Colonic mucosa (tissue), 4 donors: ENCODE measurements at places on chromosomes 6 and 20. TPM values are rescaled to one million over a fixed set of nuclear protein-coding genes. Genes with fewer than 3 reads are reported as not detected.

GRCh38 chr6:89034586-89035251, 45.8 kb upstream of the PNRC1 start:
- no peak overlapping the region for H3K4me3 ChIP-seq
- H3K27me3 ChIP-seq = no peaks in the 10 kb centered on the region
- H3K36me3 ChIP-seq = no peaks in the 10 kb centered on the region
- DNase-seq = peak; percentile 32
- H3K27ac ChIP-seq = peak overlapping the region; percentile 90
- peaks cover 8% of the 10 kb centered on the region for H3K4me1 ChIP-seq

- no peaks in the 10 kb centered on the region for H3K27me3 ChIP-seq
- H3K36me3 ChIP-seq = no peaks in the 10 kb centered on the region
- no peak overlapping the region for H3K4me3 ChIP-seq
These were observed 255.2 kb upstream of the SULF2 start for GRCh38 chr20:48040491-48040890.

DNA sequence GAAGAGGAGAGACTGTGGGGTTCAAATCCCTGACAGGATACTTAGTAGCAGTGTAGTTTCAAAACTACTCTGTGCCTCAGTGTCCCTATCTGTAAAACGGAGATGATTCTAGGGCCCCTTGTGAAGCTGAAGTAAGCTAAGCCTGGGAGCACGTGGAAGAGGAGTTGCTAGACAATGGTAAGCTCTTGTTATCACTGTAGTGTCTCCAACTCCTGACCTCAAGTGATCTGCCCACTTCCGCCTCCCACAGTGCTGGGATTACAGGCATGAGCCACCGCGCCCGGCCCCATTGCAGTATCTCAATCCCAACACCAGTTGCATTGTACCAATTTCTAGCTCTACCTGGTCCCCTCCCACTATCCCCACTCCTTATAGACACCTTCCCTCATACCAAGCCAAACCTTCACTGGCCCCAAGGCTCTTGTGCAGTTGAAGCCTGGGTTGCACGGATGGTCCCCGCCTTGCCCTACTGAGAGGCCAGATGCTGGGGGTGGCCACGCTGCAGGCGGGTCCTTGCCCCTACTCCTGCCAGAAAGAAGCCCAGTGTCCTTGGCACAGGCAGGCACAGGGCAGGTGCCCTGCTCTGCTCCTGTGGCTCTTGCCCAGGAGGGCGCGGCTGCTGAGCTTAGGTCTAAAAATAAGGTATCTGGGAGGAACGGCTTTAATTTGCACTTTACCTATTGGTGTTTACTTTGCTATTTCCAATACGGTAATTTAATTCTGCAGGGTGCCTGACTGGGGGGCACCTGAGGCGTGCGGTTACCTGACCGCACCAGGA, 118.1 kb downstream of the VEGFA start:
- no peak overlapping the region for H3K27ac ChIP-seq
- H3K36me3 ChIP-seq = no peaks in the 10 kb centered on the region
- no peaks in the 10 kb centered on the region for H3K4me1 ChIP-seq

GRCh38 chr6:115909923-115910546, 150.7 kb downstream of the FRK start:
- DNase-seq = no peak
- no peaks in the 10 kb centered on the region for H3K36me3 ChIP-seq
- H3K27ac ChIP-seq = no peak overlapping the region
- H3K4me1 ChIP-seq = no peaks in the 10 kb centered on the region
- no peak overlapping the region for H3K4me3 ChIP-seq

GRCh38 chr20:4157516-4157915, 142.2 kb upstream of the RNF24 start:
- no peak overlapping the region for H3K4me3 ChIP-seq
- H3K36me3 ChIP-seq = no peaks in the 10 kb centered on the region
- no peak overlapping the region for H3K27ac ChIP-seq
- H3K27me3 ChIP-seq = no peaks in the 10 kb centered on the region

GRCh38 chr6:158414851-158415262, 102.6 kb downstream of the TULP4 start:
- no peak overlapping the region for H3K27ac ChIP-seq
- no peaks in the 10 kb centered on the region for H3K4me1 ChIP-seq
- DNase-seq = no peak
- H3K4me3 ChIP-seq = no peak overlapping the region

DNA sequence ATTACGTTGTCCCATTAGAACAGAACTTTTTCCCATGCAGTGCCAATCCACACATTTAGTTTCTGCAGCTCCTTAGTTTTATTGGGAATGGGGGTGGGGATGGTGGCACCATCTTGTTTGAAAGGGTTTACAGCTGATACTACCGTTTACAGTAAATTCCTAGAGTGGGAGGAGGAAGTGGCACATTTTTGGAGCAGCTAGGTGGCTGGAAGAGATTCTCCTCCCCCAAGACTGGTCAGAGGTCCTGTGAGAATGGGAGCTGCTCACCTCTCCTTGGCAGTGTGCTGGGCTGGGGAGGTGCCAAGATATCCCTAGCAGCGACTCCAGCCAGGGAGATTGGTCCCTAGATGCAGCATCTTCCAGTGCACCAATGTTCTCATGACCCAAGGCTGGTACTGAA, 12.4 kb upstream of the CCN6 start:
- H3K27me3 ChIP-seq = no peaks in the 10 kb centered on the region
- H3K27ac ChIP-seq = no peak overlapping the region
- no peak overlapping the region for H3K4me3 ChIP-seq
- DNase-seq = no peak
- no peaks in the 10 kb centered on the region for H3K36me3 ChIP-seq

- H3K36me3 ChIP-seq = no peaks in the 10 kb centered on the region
- H3K4me1 ChIP-seq = no peaks in the 10 kb centered on the region
- H3K27me3 ChIP-seq = no peaks in the 10 kb centered on the region
- peak; percentile 89 for DNase-seq
- H3K4me3 ChIP-seq = peak overlapping the region; percentile 50
These were observed 101.6 kb upstream of the PRSS16 start for GRCh38 chr6:27145731-27146455.

- H3K4me3 ChIP-seq = peak overlapping the region; percentile 46
- H3K27me3 ChIP-seq = no peaks in the 10 kb centered on the region
- peak; percentile 65 for DNase-seq
- peak overlapping the region; percentile 62 for H3K27ac ChIP-seq
- no peaks in the 10 kb centered on the region for H3K36me3 ChIP-seq
- no peaks in the 10 kb centered on the region for H3K4me1 ChIP-seq
These were observed 17.3 kb upstream of the ID1 start for GRCh38 chr20:31587545-31588389.

DNA sequence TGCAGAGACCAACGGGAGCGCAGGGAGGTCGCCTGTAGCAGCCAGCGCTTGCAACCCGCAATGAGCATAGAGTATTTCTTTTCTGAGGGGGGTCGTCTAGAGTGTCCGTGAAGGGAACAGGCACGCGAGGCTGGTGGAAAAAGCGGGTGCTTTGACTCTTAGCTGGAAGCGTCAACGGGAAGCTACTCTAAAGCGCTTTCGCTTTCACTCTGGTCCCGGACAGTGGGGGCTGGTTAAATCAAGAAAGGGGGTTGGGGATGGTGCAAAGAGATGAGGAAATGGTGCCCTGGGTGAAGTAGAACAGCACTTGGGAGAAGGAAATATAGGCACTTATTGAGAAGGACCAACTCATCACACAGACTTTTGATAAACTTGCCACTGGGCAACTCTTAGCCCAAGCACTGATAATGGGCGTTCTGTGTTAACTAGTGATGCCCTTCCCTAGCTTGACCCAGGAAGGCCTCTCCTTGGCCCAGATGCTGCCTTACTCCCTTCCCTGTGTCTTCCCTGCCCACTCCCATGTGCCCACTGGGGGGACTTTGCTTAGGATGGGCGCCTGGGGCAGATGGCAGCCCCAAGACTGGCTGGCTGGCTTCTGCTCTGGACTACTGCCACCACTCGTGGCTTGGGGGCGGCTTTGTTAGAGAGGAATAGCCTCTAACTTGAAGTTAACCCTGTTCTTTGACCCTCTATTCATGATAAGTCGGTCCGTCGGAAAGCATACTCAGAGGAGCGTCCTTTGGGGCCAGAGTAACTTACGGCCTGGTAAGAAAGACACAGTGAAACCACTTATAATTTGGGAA, 585 bp downstream of the PSMB9 start:
- peaks cover 23% of the 10 kb centered on the region for H3K36me3 ChIP-seq
- DNase-seq = peak; percentile 71
- no peaks in the 10 kb centered on the region for H3K27me3 ChIP-seq
- H3K4me1 ChIP-seq = peaks cover 10% of the 10 kb centered on the region
- H3K4me3 ChIP-seq = peak overlapping the region; percentile 97

- H3K4me1 ChIP-seq = no peaks in the 10 kb centered on the region
- no peak overlapping the region for H3K4me3 ChIP-seq
- H3K27me3 ChIP-seq = peaks cover 6% of the 10 kb centered on the region
These were observed 49.5 kb upstream of the LY86 start for GRCh38 chr6:6539036-6539435.

GRCh38 chr20:14948416-14948815, 611.0 kb upstream of the FLRT3 start:
- H3K4me1 ChIP-seq = no peaks in the 10 kb centered on the region
- no peaks in the 10 kb centered on the region for H3K27me3 ChIP-seq
- H3K36me3 ChIP-seq = no peaks in the 10 kb centered on the region
- no peak overlapping the region for H3K4me3 ChIP-seq
- no peak overlapping the region for H3K27ac ChIP-seq

DNA sequence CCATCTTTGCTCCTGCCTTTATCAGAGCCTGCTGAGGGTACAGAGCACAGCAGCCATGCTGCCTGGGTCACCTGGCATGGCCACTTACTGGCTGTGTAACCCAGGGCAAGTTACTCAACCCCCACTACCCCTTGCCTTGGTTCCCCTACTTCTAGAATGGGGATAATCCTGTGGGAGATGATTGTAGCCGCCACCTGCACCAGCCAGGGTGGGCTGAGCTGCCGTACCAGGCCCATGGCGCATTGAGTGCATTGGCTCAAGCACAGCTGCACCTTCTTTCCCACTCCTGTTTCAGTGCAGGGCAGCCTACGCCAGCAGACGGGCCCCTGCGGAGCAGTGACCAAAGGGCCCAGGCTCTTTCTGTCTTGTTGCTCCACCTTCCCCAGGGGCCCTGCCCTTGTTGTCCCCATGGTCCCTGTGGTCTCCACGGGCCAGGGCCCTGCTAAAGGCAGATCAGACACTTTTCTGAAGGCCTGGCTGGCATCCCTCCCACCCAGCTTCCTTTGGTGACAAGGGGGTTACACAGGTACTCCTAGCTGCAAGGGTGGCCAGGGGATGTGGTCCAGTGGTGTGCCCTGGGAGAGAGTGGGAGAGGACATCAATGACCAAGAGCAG, 159.4 kb upstream of the MLN start:
- no peak overlapping the region for H3K4me3 ChIP-seq
- H3K27me3 ChIP-seq = no peaks in the 10 kb centered on the region
- DNase-seq = no peak
- H3K4me1 ChIP-seq = no peaks in the 10 kb centered on the region
- no peaks in the 10 kb centered on the region for H3K36me3 ChIP-seq

- no peak overlapping the region for H3K4me3 ChIP-seq
- H3K27ac ChIP-seq = peak overlapping the region; percentile 62
- no peaks in the 10 kb centered on the region for H3K27me3 ChIP-seq
- peak; percentile 70 for DNase-seq
These were observed 41.4 kb upstream of the PKIB start for GRCh38 chr6:122568797-122569221.

DNA sequence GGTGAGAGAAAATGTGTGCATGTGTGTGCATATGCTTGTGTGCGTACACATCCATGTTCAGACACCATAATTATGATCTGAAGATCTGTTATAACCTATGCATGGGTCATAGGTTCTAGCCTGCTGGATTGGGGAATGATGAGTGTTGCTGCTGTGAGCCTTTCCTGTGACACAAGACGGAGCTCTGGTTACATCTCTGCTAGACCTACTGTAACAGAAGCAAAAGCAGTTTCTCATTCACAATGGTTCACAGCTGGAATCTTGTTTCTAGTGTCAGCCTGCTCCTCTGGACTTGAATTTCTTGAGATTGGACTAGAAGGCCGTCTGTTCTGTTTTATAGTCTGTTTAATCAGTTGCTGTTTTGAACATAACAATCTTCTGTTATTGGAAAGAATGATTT, 40.1 kb downstream of the DEFB114 start:
- H3K4me3 ChIP-seq = no peak overlapping the region
- no peaks in the 10 kb centered on the region for H3K27me3 ChIP-seq
- DNase-seq = no peak
- no peaks in the 10 kb centered on the region for H3K4me1 ChIP-seq
- H3K36me3 ChIP-seq = no peaks in the 10 kb centered on the region
- no peak overlapping the region for H3K27ac ChIP-seq

GRCh38 chr20:53080969-53081871, 109.1 kb downstream of the TSHZ2 start:
- peak; percentile 32 for DNase-seq
- H3K4me3 ChIP-seq = no peak overlapping the region
- no peaks in the 10 kb centered on the region for H3K36me3 ChIP-seq
- no peaks in the 10 kb centered on the region for H3K27me3 ChIP-seq
- no peak overlapping the region for H3K27ac ChIP-seq
- no peaks in the 10 kb centered on the region for H3K4me1 ChIP-seq

DNA sequence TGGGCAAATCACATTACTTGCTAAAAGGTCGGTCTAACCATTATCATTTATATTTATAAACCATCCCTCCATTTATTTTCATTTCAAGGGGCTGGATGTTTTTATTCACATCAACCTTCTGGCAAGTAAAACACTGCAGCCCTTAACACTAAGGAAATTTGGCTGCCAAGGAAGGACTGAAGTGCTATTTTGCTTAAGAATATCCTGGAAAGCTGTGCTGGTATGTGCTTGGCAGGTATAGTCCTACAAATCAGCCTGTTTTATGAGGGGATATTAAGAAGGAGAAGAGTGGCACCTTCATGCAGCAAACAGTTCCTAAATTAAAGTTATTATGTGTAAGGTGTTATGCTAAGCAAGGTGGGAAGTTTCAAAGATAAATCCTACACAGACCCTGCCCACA, 9.8 kb downstream of the PHACTR2 start:
- peaks cover 12% of the 10 kb centered on the region for H3K4me1 ChIP-seq
- H3K4me3 ChIP-seq = no peak overlapping the region
- no peak for DNase-seq
- no peaks in the 10 kb centered on the region for H3K27me3 ChIP-seq
- no peak overlapping the region for H3K27ac ChIP-seq

DNA sequence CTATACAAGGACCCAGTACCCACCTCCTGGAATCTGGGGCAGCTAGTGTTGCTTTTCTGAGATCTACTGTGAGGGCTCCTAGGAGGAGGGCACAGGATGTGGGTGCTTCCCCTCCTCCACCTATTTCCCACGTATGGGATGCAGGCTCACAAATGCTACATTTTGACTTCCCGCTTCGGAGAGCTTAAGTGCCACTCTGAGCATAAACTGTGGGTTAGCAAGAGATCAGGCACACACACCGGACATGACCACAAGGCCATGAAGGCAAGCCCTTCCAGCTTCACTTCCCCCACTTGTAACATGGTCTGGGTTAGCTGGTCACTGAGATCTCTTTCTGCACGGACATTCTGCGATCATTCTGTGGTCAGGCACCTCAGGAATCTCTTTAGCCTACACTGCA, 15.7 kb upstream of the TGM3 start:
- no peak for DNase-seq
- H3K27ac ChIP-seq = no peak overlapping the region
- H3K4me3 ChIP-seq = no peak overlapping the region
- H3K27me3 ChIP-seq = no peaks in the 10 kb centered on the region
- no peaks in the 10 kb centered on the region for H3K4me1 ChIP-seq
- no peaks in the 10 kb centered on the region for H3K36me3 ChIP-seq

BPI gene
- total RNA-seq = not detected

ANGPT4 gene
- total RNA-seq = not detected

LY6G6C gene
- total RNA-seq = 2.3 TPM

PIM1 gene
- 15.6 TPM for total RNA-seq

PTPN1 gene
- 33.2 TPM for total RNA-seq

SSTR4 gene
- total RNA-seq = not detected

ASIP gene
- total RNA-seq = not detected
